Activated T-helper 9 cell treated with anti-CD3 and anti-CD28 coated beads, Interleukin-2, amount 50 U/mL, for 16 hours (primary cell): ENCODE measurements at places on chromosomes 12 and 14.

DNA sequence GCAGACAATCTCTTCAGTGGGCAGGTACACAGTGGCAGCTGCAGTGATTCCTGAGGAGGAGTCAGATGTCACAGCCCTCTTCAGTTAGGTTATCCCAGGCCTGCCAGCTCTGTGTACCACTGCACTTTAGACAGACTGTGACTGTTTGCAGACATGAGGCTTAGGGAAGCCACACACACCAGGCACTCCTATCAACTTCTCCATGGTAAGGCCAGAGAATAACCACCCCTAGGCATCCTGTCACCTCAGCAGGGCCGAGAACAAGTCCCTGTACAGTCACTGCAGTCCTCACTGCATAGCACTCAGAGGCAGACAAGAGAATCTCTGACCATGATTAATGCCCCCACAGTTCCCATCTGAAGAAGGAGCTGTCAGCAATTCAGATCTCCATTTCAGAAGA, 296.5 kb downstream of the GALC start:
- no peak for DNase-seq

- no peak for DNase-seq
Observed at GRCh38 chr14:34797747-34798583, 77.2 kb downstream of the BAZ1A start.

DNA sequence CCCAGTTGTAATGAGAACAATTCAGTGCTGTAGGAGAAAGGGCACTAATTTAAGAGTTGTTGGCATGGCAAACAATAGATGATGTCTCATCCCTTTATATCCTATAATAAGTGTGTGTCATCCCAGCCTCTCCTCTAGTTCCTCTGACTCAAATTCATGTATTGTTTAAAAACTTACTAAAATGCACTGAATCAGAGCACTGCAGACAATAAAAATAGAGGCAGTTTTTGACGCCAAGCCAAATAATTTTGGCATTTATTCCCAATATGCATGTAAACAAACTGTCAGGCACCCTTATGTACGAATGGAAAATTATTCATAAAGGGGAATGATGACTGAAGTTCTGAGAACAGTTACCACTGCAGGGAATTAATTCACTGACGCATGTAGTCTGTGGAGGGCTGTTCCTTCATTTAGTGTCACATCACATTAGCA, 57.9 kb upstream of the TMX1 start:
- DNase-seq: no peak

- no peak for DNase-seq
Observed at GRCh38 chr14:39102265-39102968, 618 bp downstream of the SEC23A start.

GRCh38 chr14:93962701-93963601, 13.4 kb downstream of the ASB2 start:
- peak; percentile 26 for DNase-seq

DNA sequence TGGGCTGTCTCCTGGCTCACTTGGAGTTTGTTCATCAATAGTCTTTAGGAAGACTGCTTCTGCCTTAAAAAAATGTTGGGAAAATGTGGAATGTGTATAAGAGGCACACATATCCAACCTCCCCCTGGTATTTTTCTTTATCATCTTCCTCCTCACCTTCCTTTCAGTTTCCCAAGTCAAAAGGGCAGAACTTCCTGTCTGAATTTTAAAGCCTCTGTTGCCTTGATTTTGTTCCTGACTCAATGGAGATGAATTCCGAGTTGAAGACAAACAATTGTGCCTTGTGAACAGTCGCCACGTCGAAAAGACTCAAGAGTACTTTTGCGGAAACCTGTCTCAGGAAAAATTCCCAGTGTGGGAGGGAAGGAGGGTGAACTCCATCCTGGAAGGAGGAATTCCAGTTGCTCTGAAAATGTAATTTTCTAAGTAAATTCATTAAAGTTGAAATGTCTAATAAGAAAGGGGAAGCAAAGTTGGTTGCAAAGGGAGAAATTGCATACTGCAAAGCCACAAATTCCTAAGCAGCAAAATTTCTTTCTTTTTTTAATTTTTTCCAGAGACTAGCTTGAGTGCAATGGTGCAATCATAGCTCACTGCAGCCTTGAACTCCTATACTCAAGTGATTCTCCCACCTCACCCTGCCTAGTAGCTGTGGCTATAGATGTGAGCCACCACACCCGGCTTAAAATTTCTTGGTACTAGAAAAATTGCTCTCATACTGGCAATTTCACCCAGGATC, 50.2 kb upstream of the ELK3 start:
- DNase-seq: no peak

DNA sequence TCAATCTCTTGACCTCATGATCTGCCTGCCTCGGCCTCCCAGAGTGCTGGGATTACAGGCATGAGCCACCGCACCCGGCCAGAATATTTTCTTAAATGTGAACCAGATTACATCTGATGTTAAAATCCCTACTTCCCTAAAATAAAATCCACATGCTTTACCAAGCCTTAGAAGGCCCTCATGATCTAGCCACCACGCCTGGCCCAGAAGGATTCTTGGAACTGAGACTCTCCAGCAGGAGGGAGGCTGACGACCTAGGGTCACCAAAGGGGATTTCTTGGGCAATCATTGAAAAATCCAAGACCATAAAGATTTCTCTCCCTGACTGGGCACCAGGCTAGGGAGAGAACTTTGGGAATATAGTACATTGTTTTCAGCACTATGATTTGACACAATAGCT, 25.2 kb upstream of the RASSF3 start:
- no peak for DNase-seq

DNA sequence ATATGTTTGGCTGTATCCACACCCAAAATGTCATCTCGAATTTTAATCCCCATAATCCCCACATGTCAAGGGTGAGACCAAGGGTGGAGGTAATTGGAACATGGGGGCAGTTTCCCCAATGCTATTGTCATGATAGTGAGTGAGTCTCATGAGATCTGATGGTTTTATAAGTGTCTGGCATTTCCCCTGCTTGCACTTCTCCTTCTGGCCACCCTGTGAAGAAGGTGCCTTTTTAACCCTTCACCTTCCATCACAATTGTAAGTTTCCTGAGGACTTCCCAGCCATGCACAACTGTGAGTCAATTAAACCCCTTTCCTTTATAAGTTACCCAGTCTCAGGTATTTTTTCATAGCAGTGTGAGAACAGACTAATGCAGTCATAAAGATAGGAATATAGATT, 216.7 kb upstream of the SSTR1 start:
- DNase-seq: no peak

DNA sequence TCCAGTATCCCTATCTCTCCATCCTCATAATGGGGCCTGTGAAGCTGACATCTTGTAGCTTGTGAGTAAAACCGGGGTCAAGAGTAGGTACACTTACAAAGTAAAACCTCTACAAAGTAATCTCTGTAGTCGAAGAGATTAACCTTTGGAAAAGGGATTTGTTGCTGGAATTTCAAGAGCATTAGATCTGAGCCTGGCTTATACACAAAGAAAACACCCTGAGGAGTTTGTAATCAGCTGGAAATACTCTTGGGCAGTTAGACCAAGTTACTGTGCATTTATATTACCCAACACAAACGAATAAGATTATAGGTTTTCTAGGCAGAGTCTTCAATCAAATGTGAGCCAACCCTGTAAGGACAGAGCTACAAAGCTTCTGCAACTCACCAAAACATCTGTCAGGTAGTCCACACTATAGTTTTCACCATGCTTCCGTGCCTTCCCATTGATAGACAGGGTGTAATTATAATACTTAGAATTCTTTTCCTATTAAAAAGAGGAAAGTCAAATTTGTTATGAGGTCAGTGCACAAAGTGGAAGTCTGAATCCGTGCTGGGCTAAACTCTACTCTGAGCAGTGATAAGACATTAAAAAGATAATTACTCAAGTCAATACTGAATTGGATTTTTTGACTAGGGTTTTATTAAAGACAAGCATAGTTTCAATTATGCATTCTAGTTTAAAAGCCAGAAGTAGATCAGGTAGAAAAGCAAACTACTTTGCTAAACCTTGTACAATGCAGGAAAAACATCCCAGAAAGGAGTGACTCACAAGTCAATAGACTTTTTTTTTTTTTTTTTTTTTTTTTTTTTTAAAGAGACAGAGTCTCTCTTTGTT, 14.6 kb downstream of the GNS start:
- no peak for DNase-seq

GRCh38 chr12:82176761-82177490, 181.3 kb downstream of the CCDC59 start:
- no peak for DNase-seq

- DNase-seq: no peak
Observed at GRCh38 chr14:55500219-55500701, 59.8 kb upstream of the TBPL2 start.

GRCh38 chr12:53078425-53079225, 565 bp downstream of the SPRYD3 start:
- DNase-seq: no peak

DNA sequence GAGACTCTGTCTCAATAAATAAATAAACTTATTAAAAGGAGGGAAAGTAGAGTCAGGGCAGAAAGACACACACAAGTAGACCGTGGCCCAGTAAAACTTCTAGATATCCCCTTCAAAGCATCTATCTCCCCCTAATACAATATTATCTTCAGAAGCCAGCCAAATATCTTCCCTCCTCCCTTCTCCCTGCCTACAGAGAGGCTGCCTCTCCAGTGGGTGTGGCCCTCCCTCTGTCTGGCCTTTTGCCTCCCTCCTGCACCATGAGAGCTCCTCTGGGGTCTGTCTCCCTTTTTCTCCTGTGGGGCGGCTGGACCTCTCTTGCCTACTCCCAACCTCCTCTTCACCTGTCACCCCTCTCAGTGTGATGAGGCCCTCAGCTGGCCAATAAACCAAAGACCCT, 139.2 kb downstream of the EGLN3 start:
- no peak for DNase-seq

DNA sequence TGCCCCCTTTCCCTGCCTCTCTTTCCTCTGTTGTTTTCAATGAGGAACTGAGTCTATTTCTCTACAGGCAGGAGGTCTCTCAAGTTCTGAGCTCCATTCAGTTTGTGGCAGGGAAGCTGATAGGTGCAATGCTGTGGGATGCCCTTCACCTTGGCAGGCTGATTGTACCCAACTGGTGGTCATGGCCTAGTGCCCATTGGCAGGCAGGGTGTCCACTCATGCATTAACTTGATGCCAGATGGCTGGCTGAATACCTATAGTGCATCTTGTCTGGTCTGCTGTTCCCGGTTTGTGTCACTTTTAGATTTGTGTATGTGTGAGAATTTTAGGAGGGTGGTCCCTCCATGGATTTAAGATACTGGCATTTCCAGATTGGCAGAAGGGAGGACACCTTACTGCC, 20.0 kb upstream of the ITGA5 start:
- DNase-seq: no peak

GRCh38 chr12:103538397-103538796, 42.6 kb upstream of the C12orf42 start:
- no peak for DNase-seq

DNA sequence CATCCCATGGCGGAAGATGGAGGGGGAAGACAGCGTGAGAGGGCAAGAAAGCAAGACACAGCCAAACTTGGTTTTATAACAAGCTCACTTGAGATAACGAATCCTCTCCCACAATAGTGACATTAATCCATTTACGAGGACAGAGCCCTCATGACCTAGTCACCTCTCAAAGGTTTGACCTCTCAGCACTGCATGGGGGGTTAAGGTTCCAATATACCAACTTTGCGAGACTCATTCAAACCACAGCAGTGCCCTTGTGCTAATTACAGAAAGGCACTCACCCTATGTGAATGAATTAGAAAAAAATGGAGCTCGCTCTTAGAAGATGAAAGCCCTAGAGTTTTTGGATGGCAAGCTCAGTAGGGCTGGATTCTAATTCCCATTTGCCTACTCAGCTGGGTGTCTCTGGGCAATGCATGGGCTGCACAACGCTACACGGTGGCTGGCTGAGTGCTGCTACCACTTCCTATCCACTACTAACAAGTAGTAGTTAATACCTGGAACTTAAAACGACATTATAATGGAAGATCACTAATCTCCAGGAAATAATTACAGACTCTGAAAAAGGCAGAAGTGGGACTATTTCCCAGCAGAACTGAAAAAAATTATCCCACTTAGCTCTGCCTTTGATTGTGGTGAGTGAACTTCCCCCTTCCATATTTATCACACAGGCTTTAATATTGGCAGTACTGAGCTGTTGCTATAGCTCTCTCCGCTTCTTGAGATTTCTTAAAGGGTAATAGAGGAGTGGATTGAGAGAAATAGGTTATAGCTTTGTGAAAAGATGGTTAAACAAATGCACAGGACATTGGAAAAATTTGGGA, 27.5 kb downstream of the TESPA1 start:
- no peak for DNase-seq
